CD4-positive, alpha-beta T cell treated with Interferon gamma for 1 hour (primary cell): ENCODE measurements at places on chromosomes 16 and 17.

DNA sequence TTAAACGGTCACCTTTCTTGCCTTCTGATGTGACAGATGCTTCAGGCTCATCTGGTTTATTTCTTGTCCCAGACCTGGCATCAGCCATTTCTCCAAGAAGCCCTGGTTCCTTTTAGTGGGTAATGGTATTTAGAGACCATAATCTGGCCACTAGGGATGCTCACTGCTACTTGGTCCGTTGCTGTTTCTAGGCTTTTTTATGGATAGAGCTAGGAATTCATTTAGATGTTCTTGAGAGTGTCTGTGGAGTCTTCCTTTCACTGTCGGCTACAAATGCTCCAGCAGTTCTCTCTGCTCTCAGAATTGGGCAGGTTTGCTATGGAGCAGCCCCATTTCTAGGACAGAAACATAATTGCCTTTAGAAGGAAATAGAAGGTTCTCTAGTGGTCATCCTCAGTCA lies 214.5 kb downstream of the KATNIP start:
- no peak for DNase-seq

DNA sequence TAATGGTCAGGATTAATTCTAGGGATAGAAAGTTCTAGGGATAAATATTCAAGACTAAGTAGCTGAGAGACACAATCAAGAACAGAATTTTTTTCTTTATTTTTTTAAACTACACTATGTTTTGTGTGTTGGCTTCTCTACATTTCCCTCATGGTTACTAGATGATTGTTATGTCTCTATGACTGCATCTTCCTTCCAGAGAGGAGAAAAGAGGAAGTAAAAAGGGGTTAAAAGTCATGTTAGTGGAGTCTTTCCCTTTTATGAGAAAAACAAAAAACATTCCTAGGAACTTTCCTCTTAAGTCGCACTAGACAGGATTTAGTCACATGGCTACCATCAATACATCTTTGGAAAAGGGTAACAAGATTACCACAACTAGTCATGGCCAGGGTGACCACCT lies 375.0 kb downstream of the KCNJ2 start:
- no peak for DNase-seq

DNA sequence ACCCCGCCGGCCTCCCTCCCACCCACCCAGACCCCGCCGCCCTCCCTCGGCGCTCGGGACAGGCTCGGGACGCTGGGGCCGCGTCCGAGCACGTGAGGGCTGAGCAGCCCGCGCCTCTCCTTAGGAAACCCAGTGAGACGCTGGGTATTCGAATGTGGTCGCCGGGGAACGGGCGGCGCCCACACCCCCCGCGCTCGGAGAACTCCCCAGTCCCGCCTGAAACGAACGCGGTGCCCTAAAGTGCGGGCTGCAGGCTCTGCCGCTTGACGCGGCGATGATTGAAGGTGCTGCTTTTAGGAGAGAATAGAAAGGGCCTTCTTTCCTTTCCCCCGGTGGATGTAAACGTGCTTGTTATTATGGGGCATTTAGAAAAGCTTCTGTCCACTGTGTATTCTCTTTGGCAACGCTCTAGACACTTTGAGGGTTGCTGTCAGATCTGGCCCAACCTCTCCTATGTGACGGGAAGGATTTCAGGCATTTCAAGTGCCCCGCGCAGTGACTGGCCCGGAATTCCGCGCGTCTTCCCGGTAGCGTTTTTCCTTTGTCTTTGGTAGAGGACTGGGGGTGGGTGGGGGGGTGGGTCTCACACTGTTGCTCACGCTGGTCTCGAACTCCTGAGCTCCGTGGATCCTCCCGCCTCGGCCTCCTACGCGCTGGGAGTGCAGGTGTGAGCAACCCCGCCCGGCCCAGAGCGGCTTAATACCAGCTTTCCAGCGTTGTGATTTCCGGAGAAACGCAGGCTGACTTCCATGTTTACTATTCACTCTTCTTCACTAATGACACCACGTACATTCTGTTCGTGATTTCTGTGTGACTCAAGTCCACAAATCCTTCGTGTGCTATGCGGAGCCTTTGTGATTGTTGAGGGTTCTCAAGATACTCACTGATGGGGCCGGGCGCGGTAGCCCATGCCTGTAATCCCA lies 21.8 kb upstream of the FOXK2 start:
- peak; percentile 31 for DNase-seq

DNA sequence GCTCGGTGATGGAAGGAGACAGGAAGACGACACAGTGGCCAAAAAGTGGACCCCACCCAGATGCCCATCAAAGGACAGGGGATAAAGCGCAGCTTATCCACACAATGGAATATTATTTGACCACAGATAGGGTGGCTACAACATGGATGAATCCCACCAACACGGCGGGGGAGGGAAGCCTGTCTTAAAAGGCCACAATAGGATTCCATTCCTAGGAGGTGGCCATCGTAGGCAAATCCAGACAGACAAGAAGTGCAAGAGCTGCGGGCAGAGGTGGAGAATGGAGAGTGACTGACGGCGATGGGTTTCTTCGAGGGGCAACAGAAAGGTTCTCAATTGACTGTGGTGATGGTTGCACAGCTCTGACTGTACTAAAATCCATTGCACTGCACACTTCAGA lies 16.0 kb downstream of the SLC38A8 start:
- DNase-seq: no peak

- no peak for DNase-seq
Measured at GRCh38 chr17:77433385-77434135, 292.8 kb downstream of the SEC14L1 start.
